ENCODE measurements at places on chromosomes 3 and 15.

- no peak for DNase-seq
Observed at GRCh38 chr3:152943645-152944044, 108.7 kb downstream of the P2RY1 start.

DNA sequence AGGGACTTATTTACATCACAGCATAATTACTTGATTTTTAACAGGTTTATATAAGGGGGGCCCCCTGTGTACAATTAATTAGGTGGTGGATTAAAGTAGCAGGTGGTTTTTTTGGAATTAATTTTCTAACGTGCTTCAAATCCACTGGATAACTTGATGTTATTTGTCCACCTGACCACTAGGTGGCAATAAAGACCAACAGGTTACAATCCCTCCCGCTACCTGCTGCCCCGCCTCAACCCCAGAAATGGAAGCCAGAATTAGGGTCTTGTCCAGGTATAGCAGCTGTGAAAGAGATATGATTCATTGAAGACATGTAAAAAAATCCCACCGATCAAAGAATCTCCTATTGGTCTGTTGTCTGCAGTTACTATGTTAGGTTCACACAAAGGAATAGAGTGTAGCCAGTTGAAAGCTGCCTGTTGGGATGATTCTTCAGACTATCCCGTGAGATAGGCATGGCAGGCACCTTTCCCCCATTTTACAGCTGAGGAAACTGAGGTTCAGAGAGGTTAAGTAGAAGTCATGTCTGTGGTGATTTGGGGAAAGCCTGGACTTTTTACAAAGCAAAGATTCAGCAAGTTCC, 44.0 kb downstream of the MFSD1 start:
- no peak for DNase-seq

GRCh38 chr15:43370975-43371974, at the start of the genes TUBGCP4 and ZSCAN29:
TUBGCP4 (plus strand) TSS chr15:43371101; CDS start chr15:43371355, 254 bp downstream.
ZSCAN29 (minus strand) TSS chr15:43371043; CDS start chr15:43369913, 1,130 bp downstream.
- peak; percentile 30 for DNase-seq

- no peak for DNase-seq
Observed at GRCh38 chr15:27884726-27885125, 214.4 kb downstream of the OCA2 start.

DNA sequence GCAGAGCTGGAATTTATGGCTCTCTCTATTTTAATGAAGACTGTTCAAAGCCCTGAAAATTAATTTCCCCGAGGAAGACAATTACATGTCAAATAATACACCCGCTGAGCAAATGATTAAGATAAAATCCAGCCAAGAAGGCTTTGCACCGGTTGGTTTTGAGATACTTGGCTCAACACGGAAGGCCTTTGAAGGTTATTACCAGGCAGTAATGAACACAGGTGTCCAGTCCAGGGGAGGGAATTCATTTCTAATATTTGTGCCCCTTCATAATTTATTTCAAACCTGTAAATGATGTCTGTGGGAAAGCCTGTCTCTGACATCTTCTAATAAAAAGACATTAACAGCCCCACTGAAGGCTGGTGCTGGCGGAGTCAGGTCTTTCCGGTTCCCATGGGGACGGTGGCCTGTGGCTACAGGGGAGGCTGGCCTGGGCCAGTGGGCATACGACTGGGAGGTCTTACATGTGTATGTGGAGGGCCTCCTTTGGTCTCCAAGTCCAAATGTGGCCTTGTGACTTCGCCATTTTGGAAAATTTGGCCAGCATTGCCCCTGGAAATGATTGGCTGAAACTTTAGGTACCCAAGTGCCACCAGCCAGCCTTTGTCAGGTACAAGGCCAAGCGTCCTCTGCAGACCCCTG, 49.9 kb upstream of the IQSEC1 start:
- no peak for DNase-seq

DNA sequence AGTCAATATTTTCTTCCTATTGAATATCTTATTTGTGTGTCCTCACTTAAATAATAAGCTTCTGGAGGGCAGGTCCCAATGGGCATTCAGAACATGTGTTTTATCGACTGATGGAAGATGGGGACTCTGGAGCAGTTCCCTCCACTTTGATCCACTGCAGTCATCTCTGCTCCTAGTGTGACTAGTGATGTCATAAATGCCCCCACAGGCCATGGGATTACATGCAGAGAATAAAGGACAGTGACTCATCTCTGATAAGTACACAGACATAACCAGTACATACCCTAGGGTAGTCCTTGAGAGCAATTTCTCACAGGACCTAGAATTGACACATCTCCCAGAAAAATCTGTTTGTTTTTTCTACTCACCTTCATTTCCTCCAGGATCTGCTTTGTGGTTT, 49.4 kb upstream of the FMN1 start:
- no peak for DNase-seq

- no peak for DNase-seq
Observed at GRCh38 chr15:68580883-68581155, 2.0 kb downstream of the CORO2B start.

DNA sequence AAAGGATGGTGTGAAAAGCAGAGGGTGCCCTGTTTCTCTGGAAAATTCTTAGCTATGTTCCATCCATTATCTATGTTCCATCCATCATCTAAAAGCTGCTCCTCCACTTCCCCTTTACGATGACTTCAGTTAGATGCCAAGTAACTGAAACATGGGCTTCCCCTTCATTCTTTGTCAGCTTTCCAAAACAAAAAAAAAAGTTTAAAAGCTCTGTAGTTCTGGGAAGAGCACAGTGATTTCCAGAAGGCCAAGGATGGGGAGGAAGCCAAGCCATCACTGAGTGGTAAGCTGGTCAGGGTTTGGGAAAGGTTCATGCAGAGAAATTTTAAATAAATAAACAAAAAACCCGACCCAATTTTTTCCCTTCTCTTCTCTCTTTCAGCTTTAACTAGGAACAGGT, 111.5 kb downstream of the CFAP44 start:
- DNase-seq = no peak

DNA sequence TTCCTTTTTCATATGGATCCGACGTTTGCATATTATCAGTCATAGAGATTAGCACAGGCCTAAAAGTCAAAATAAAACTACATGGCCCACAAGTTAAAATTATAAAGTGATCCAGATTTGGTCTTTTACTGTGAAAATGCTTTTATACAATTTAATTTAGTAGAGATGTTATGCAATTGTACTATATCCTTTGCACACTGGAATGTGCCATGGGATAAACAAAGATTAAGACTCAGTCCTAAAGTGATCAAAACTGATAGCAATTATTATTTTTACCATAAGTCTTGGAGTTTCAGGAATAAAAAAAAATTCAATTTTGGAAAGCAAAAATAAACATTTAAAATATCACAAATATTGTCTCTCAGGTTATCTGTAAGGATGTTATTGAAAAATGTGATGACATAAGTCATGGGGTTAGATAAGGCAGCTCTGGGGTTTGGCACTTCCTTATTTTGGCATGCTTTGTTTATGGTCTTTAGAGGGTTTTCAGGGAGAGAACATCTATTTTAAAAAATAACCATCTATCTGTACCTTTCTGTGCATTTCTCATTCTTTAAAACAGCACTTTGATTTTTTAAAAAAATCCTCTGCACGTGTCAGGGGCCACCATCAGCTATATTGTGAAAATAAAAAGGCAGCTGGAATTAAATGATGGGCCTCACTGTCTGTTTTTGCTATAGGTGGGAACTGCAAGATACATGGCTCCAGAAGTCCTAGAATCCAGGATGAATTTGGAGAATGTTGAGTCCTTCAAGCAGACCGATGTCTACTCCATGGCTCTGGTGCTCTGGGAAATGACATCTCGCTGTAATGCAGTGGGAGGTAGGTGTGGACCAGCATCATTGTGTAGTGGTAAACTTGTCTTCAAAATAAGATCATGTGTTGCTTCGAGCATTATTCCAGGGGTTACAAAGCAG, 67.3 kb downstream of the TGFBR2 start:
- DNase-seq = no peak

GRCh38 chr3:117922039-117922438, 1112.6 kb downstream of the IGSF11 start:
- DNase-seq = no peak

- no peak for DNase-seq
Observed at GRCh38 chr15:100733101-100733842, 130.9 kb downstream of the ASB7 start.
